ENCODE measurements at places on chromosomes 11 and 22. TPM values are rescaled to one million over a fixed set of nuclear protein-coding genes. Genes with fewer than 3 reads are reported as not detected.

The OR5AR1 gene
- polyA plus RNA-seq: not detected

The PTPN5 gene
- polyA plus RNA-seq: 0.19 TPM

The SGSM1 gene
- 0.68 TPM for polyA plus RNA-seq

The POU2AF2 gene
- 2.4 TPM for polyA plus RNA-seq

The TSGA10IP gene
- polyA plus RNA-seq: not detected

The VSIG2 gene
- polyA plus RNA-seq: 196 TPM

The SAA4 gene
- polyA plus RNA-seq: not detected

The PDE2A gene
- polyA plus RNA-seq: 4.7 TPM

Data from stomach (tissue), 19 donors.